ENCODE measurements at places on chromosomes 13 and 19.
A peak's percentile ranks its signal among the peaks of the same experiment; 100 is the strongest.

GRCh38 chr13:45011198-45011597 is 21.9 kb downstream of the GPALPP1 start:
- DNase-seq: no peak

- DNase-seq: peak; percentile 56
These were observed 1.7 kb upstream of the SLITRK5 start for GRCh38 chr13:87669379-87669978.

DNA sequence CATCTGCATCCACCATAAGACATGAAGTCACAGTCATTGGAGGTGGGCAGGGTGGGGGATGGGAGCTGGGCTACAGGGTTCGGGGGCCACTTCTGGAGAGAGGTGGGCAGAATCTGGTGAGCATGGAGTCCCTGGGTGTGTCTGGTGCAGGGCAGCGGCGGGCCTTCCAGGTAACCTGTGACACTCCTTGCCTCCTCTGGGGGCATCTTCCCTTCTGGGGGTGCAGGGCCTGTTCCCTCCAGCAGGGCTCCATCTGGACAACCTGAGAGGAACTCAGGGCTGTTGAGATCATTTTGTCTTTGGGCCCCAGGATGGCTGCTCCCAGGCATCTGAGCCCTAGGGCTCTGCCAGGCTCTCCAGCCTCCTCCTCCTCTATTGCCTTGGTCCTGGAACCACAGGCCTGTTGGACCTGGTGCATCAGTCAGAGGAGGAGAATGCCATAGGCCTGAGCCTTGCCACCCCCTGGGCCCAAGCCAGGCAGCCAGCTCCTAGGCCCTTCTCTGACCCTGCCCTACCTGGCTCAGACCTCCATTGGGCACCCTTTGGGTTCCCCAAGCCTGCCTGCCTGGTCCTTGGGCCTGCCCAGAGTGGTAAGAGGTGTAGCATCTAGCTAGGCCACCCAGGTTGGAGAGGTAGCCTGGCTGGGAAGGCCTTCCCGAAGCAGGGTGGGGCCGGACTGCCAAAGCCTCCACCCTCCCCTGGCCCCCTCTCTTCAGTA is 13.4 kb downstream of the LYL1 start:
- DNase-seq: no peak

DNA sequence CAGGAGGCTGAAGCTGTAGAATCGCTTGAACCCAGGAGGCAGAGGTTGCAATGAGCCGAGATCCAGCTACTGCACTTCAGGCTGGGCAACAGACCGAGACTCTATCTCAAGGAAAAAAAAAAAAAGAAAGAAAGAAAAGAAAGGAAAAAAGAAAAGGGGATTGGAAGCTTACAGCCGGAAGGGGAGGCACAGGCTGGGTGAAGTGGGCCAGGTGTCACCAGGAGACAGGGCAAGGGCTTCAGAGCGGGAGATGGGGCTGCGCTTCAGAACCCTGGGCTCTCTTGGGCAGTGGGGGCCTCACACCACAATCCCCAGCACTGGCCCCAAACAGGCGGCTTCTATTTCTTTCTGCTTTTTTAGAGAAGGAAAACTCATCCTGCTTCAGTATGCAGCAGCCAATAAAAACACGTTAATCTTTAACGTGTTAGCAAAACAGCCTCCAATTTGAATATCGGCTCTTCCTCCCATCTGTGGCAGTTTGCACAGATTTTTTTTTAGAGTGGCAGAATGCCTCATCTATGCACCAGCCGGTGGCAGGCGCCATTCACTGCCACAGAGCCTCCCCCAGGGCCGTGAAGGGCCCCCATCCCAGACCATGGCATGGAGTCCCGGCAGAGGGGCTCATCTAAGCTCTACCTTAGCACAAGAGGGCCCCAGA is 46.6 kb upstream of the C19orf12 start:
- peak; percentile 4 for DNase-seq

GRCh38 chr13:52994865-52995264 is 33.7 kb upstream of the OLFM4 start:
- DNase-seq: no peak

GRCh38 chr13:95787356-95788099 is 110.6 kb downstream of the DNAJC3 start:
- no peak for DNase-seq

GRCh38 chr19:51398096-51398704 is 7.8 kb upstream of the C19orf84 start:
- peak; percentile 17 for DNase-seq

DNA sequence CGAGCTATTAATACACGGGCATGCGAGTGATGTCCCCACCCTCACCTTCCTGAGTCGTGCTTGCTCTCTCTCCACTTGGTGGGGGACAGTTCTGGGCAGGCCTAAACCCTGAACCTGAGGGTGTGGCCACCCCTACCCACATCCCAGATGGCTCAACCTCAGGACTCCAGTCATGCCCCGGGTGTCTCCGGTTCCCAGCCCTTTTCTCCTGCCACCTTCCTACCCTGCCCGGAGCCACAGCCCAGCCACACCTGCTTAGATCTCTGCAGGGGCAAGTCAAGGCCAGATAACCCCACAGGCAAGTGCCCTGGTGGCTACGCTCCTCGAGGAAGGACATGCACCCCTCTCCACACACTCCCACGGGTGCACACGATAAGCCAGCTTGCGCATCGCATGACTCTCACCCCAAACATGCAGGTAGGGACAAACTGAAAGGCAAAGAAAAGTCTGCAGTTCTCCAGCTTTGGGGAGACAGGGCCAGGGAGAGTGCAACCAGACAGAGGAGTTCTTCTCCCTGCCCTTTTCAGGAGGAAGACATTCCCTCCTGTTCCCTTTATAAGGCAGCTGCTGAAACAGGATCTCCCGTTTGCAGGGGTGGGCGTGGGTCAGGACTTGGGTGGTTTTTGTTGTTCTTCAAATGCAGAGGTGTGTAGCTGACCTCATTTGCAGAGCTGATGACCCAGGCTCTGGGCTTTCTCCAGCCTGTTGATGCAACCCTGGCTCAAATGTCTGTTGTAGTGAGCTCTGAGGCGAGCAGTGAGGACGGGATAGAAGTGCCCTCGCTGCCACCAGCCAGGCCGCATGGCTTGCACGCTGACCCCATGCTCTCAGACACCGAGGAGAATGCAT is 88.6 kb downstream of the DPF1 start:
- DNase-seq: no peak

DNA sequence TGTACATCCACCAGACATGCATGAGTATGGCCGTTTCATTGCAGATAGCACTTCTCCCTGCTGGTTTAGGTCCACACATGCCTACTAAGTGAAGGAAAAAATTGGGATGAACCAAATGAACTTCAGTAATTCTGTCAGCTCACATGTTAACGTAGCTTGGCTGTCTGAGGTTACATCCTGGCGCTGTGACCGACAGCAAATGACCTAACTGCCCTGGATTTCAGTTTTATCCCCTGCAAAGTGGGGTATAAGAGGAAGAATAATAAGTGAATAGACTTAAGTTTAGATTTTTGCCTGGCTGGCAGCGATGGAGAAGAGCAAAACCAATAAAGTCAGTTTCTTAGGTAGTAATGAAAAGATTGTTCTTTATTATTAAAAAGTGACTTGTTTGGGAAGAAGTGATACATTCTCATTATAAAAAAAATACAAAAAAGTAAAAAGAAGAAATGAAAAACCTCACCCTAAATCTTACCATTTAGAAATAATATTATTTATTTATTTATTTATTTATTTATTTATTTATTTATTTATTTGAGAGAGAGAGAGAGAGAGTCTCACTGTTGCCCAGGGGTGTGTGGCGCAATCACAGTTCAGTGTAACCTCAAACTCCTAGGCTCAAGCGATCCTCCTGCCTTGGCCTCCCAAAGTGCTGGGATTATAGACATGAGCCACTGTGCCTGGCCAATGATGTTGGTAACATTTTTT is 4.2 kb upstream of the RNF113B start:
- DNase-seq: no peak

Data from midbrain (tissue), 1 donor.